CD8-positive, alpha-beta memory T cell (primary cell): ENCODE measurements at places on chromosomes 12 and 14. TPM values are rescaled to one million over a fixed set of nuclear protein-coding genes. Genes with fewer than 3 reads are reported as not detected.

DNA sequence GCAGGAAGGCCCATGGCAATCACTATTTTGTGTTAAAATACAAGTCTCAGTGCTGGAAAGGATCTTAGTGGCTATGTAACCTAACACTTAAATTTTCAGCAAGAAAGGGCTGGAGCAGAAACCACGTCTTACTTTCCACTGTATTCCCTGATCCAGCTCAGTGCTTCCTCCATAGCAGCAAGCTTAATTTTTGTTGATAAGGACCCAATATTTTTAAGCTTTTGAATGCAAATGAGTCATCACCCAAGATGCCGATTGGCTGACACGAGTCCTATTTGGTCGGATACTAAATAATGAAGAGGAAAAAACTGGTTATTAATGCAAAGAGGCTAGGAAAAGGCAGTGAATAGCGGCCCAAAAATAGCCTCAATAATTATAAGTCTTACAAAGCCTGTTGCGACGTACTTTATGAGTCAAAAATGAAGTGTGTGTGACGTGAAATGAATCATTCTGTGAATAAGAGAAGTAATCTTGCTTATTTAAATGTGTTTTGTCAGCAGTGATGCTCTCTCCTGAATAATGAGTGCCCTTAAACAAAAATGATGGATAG lies 46.9 kb upstream of the IGF1 start:
- DNase-seq = no peak

DNA sequence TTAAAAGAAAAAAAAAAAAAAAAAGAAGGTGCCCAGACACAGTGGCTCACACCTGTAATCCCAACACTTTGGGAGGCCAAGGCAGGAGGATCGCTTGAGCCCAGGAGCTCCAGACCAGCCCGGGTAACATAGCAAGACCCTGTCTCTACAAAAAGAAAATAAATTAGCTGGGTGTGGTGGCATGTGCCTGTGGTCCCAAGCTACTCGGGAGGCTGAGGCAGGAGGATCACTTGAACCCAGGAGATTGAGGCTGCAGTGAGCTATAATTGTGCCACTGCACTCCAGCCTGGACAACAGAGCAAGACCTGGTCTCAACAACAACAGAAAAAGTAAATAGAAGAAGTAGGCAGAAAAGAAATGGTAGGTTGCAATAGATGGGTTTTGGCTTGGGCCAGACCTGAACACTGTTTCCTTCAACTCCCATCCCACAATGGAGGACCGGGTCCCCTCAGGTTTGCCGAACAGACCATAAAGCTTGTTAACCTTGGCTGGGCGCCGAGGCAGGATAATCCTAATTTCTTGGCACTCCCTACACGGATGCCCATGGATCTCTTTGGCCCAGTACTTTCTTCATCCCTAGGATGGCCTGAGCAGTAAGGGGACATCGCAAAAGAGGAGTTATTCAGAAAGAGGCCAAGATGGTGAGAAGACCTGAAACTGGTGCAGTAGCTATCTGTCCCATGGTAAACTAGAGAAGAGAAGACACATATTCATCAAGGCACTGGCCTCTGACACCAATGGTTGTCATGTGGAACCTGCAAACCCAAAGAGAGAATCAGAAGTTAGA lies 165.5 kb upstream of the CCND2 start:
- DNase-seq = no peak

The USP44 gene
- 3.2 TPM for polyA plus RNA-seq

The MGAT4C gene
- polyA plus RNA-seq = not detected

- no peak for DNase-seq
Measured at GRCh38 chr12:72228424-72228823, 43.7 kb upstream of the TRHDE start.
